Activated T-helper 1 cell treated with anti-CD3 and anti-CD28 coated beads, Interleukin-12 subunit alpha, Interleukin-12 subunit beta, Interleukin-2, Interleukin-4 antibody, amounts not matched to agents 30 ng/mL and 10 ng/mL and 1 ng/mL, durations not matched to agents 14 hours and 24 hours and 36 hours (primary cell): ENCODE measurements at places on chromosomes 2 and 18.

- no peak for DNase-seq
Observed at GRCh38 chr18:10755855-10756254, 230.0 kb downstream of the NAPG start.

- no peak for DNase-seq
Observed at GRCh38 chr2:132438691-132439090, 22.1 kb downstream of the GPR39 start.

DNA sequence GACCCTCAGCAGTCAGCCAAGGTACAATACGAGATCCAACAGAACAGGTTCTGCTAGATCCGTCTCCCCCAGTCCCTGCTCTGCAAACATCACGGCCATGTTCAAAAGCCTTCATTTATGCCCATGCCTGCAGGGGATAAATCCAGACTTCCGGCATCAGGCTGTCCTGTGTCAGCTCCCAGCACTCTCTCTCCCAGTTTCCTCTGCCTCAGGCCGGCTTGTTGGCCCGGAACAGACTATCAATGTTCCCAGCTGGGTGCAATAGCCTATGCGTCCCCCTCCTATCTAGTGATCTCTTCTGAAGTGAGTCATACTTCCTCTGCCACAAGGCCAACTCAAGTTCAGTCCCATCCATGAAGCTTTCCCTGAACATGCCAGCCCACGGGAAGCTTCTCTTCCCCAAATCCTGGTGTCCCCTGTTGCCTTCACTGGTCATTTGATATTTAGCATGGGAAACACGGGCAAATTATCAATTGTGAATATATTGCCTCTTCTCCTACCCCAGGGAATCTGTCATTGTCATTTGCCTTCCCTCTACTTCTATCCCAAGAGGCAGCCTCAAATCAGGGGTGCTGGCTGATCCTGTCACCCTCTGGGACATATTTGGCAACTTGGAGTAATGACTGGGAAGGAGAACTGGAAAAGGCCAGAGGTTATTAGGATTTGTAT lies 51.1 kb downstream of the CAPN13 start:
- DNase-seq: no peak

GRCh38 chr2:28720345-28720744 lies 31.3 kb upstream of the PPP1CB start:
- no peak for DNase-seq

DNA sequence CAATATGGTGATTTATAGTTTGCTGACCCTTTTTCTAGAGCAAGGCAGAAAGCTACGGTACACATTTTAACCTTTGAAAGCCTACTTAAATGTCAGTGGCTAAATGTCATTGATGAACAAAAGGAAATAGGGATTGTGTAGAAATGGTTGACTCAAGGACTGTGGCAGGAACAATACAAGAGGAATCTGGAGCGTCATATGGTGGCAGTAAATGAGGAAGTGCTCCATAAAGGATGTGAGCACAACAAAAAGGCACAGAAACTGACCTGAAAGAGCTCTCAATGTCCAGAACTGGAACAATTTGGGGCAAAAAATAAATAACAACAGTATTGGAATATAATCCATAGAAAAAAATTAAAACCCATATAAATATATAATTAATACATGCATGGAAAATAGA lies 443.9 kb upstream of the VRK2 start:
- DNase-seq: no peak

GRCh38 chr2:127261804-127262406 lies 32.0 kb downstream of the ERCC3 start:
- no peak for DNase-seq

DNA sequence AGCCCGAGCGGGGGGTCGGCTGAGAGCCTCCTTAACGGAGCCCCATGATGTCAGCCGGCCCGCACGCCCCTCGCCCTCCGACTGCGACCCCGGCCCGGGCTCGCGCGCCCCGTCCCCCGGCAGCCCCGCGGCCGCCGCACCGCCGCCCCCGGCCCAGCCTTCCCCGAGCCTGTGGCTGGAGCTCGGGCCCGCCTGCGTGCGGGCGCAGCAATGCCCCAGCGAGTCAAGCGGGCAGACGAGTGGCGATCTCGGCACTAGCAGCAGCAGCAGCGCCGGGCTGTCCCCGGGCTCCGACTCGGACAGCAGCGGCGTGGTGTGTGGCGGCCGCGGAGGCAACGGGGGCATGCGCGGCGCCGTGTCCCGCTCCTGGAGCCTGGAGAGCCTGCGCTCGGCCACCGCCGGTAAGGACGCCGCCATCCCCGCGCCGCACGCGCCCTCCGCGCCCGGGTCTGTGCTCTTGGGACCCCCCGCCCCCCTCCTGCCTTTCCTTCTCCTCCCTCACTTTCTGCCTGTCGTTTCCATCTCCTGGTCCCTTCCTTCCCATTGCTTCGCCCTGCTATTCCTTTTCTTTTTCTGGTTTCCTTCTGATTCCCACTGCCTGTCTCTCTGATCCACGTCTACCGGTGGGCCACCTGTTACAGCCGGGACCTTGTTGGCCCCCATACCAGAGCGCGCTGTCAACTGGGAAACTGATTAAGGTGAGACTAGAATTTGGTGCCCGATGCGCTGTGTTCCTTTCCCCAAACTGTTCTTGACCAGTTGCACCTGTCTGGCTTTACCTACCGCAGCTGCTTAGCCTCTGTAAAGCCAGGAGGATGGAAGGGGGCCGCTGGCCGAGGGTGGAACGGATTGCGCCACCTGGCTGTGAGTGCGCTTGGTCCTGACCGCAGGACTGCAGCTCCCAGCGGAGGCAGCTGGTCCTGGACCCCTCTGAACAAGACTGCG lies 127.4 kb downstream of the ARHGEF4 start:
- no peak for DNase-seq

DNA sequence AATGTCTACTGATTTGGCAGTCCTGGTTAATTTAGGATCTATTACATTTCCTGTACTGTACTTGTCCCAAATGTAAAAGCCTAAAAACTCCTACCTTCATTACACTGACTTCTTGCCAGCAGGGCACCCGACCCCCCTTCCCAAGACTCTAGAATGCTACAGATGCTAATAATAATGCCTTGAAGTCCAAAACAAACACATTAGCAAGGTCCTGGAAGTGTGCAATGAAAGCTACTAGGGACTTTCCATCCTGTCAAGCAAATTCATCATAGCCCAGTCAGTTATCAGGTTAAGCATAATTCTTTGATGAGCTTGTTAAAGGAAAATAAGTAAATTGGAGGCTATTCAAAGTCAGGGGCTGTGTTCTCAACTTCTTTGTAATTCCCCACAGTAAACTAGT lies 115.3 kb upstream of the RBBP8 start:
- DNase-seq: no peak

- DNase-seq: no peak
Observed at GRCh38 chr2:41483982-41484857, 563.6 kb upstream of the PKDCC start.

DNA sequence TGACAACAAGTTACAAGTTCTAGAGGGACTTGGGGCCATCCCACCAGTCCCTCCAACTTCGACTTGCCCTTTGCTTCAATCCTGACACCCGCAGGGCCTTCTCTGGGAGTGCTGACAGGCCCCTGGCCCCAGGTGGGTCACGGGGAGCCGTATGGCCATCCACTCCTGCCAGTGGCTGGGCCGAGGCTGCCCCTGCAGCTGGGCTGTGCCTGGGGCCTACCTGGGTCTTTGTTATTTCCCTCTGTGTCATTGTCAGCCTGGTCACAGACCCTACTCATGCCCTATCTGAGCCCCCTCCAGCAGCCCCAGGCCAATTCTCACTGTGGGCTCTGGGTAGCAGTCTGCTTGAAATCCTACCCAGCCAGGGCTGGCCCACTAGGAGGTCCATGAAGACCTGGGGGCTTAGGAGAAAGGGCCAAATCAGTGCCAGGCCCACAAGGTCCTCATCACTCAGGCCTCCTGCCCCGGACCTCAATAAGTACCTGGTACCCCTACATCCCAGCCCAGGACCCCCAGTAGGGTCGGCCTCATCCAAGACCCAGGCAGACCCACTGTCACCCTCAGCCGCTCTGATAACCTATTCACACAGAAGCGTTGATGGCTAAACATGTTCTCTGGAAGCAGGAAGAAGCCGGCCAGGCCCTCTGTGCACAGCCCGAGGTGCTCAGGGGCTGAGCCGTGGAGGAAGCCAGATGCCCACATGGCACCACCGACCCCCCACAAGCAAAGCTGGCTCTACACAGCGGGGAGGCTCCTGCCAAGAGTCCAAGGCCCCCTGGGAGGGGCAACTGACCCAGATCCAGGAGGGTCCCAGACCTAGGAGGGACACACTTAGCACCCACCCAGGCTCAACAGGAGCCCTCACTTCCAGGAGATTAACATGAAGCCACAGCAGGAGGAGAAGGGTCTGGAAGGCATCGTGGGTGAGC lies 57.7 kb downstream of the BIN1 start:
- no peak for DNase-seq

DNA sequence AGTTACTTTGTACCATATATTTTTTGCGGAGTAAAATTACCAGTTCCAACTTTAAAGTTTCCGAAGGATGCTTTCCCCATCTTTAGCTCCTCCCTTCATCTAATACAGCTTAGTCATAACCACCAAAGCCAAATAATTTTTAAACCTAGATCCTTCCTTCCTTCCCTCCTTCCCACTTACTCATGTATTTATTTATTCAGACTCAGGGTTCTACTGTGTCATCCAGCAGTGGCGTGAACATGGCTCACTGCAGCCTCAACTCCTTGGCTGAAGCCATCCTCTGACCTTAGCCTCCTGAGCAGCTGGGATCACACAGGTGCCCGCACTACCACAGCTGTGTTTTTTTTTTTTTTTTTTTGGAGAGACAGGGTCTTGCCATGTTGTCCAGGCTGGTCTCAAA lies 4.4 kb downstream of the LPIN2 start:
- no peak for DNase-seq

GRCh38 chr2:241437179-241437578 lies 71.2 kb downstream of the STK25 start:
- DNase-seq: no peak
